ENCODE measurements at places on chromosomes 2 and 18.

- DNase-seq, result no peak
Observed at GRCh38 chr2:178641498-178641897, 161.2 kb downstream of the PLEKHA3 start.

GRCh38 chr2:200077210-200077650 is 121.8 kb downstream of the MAIP1 start:
- DNase-seq, result no peak

DNA sequence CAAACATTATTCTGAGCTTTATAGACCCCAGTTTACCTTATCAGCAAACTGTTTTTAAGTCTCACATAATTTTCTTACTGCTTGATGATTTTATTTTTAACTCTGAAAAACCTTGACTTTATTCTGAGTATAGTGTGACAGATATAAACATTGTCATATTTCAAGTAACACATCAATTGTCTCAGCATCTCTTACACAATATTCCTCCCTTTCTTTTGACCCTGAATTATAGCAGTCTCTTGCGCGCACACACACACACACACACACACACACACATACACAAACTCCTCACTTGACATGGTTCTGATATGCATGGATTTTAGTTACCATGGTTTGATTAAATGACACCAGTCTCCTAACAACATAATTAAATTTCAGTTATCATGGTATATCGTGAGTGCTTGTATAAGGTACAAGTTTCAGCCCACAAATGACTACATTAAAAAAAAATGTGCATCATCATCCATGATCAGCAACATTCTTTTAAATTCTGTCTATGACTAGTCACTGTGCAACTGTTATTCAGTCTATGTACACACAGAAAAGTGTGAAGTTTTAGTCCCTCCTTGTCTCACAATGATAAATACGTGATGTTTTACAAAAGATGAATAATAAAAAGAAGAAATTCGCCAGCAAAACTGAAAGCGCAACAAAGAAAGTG is 39.5 kb upstream of the TACR1 start:
- DNase-seq, result no peak

GRCh38 chr2:105143094-105143466 is 98.5 kb upstream of the GPR45 start:
- no peak for DNase-seq

- peak; percentile 42 for DNase-seq
Observed at GRCh38 chr18:42114310-42114943, 159.4 kb downstream of the PIK3C3 start.

Data from GM12878 (cell line).